ENCODE measurements at places on chromosomes 11 and 22.

DNA sequence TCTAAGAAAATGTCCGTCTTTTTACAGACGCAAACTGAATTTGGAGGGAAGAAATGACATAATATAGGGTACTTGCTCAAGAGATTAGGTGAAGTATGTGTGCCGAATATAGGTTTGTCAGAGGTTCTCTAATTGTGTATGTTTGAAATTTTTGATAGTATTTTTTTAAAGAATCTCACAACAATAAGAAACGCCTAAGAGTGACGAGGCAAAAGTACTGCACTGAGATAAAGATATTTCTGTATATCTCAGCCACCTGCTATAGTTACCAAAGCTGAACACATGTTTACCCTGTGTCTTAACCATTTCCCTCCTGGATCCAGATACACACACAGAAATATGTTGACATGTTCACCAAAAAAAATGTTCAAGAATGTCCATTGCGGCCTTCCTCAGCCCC is 92.0 kb downstream of the PRMT3 start:
- no peak for DNase-seq

GRCh38 chr11:115522302-115522701 is 18.1 kb upstream of the CADM1 start:
- no peak for DNase-seq

GRCh38 chr11:102653744-102654291 is 28.7 kb upstream of the MMP20 start:
- no peak for DNase-seq

- DNase-seq, result no peak
Observed at GRCh38 chr11:40290171-40290631, 1169.3 kb downstream of the LRRC4C start.

GRCh38 chr22:38729946-38730345 is 24.2 kb downstream of the GTPBP1 start:
- no peak for DNase-seq

DNA sequence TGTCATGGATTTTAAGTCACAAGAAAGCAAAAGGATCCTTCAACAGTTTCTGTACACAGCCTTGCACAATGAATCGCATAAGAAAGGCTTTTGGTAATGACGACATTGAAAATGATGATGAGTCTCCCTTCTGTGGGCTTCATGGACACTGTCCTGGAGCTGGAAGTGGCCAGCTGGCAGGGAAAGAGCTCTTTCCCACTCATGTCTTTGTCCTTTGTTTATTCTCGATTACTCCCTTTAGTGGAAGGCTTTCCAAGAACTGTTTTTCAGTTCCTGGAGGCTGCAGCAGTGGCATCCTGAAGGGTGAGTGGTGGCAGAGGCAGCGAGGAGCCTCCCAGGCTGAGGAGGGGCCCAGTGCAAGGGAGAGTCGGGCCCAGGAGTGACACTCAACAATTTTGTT is 505.2 kb downstream of the NTM start:
- no peak for DNase-seq

DNA sequence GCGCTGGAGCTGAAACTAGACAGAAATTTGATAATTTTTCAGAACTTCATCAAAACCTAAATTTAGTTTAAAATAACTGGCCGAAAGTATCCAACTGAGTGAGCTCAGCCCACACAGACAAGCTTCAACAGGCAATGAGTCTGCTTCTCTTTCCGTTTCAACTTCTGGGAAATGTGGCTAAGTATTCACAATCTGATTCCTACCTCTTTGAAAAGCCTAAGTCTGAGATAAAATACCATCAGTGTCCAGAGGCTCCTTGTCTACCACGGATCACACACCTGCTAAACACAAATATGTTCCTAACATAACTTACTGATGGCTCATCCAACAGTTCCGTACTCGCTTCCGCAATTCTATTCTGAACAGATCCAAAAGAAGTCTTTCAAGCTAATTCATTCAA is 8.5 kb downstream of the SIK3 start:
- DNase-seq, result no peak
